Stimulated activated naive CD4-positive, alpha-beta T cell (primary cell): ENCODE measurements at places on chromosomes 13 and 19.

GRCh38 chr13:79915114-79915811, 425.7 kb downstream of the SPRY2 start:
- no peak for DNase-seq

DNA sequence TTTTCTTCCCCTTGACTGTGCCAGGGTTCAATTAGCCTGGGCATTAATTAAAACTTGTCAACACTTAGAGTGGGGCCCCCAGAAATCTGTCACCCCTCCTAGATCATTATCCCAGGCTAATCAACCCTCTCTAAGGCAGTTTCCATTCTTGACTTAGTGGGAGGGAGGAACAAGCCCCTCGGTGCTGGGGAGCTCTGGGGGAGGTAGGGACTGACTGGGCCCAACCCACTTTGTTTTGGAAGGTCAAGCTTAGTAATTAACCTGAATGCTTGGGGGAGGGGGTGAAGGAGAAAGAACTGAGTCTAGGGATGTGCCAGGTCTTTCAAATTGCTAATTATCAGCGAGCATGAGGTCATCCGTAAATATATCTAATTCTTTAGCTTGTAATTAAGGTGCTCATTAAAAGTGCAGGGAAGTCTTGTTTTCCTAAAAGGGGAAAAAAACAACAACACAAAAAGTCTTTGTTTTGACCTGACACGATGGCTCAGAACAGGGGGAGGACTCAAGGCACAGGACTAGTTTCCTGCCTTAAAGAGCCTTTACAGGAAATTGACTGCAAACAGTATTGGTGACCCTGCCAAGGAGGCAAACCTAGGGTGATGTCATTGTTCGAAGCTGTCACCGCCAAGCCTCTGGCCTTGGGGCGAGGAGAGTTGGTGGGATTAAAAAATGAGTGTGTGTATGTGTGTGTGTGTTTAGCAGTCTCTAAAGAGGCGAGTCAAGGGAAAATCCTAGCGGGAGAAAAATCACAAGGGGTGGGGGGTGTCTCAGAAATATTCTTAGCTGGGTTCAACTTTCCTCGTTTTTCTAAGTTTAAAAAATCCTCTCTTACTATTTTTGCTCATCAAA, 19.4 kb downstream of the ACTN4 start:
- no peak for DNase-seq

GRCh38 chr13:51663973-51664957, 80.0 kb downstream of the WDFY2 start:
- DNase-seq, result no peak

- DNase-seq, result no peak
Observed at GRCh38 chr13:113443991-113444390, 9.3 kb downstream of the ADPRHL1 start.

DNA sequence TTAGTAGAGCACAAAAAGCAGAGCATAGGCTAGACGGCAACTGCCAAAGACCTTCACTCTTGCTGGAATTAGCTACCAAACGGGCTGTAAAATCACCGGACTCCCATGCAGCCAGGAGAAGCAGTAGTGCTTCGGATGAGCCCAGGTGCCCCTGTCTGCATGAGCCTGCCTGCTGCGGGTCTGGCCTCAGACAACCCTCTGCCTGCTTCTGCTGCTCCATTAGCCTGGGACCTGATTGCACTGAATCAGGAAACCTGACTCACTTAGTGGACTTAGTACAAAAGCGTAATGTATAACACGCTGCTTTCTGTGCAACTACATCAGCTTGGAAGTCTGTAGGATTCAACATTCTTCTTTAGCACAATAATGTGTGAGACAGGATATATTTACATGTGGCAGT, 170.0 kb downstream of the LMO7 start:
- DNase-seq, result no peak

- DNase-seq, result no peak
Observed at GRCh38 chr13:110242615-110243014, 64.3 kb downstream of the COL4A1 start.
